IMR-90 (cell line): ENCODE measurements at places on chromosomes 16 and 17. TPM values are rescaled to one million over a fixed set of nuclear protein-coding genes. Genes with fewer than 3 reads are reported as not detected.

DNA sequence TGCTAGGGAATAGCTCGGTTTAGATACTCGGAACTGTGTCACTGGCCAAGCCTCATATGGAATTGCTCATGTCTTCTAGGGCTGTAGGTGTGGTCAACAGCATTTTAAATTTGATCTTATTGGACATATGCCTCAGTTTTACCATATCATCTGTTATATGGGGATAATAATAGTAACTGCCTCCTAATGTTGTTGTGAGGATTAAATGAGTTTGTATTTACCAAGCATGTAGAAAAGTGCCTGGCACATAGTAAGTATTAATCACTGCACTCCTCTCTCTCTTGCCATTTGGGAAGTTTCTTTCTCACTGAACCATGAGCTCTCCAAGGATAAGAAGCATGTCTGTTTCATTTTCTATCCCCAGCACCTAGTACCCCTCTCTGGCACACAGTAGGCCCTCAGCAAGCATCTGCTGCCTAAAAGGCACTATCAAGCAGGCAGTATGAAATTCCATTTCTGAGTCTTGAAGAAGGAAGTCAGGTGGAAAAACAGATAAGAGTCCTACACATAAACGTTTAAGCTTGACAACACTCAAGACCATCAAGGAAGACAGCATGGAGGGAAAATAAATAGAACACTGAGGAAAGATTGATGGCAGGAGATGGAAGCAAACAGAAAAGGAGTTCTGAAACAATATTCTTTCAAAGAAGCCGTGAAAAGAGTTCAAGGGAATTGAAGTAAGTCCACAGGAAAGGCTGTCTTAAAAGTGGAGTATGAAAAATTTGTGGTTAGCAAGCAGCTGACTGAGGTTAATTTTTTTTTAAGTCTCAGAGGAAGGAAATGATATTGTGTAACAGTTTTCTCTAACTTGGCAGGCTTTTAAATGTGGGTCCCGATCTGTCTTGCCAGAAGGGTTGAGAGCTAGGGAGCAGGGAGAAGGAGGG lies 2.2 kb upstream of the ATP6V0A1 start:
- H3K36me3 ChIP-seq = peaks cover under 1% of the 10 kb centered on the region; the same call in 1 of the 2 replicates
- H3K27ac ChIP-seq = peak overlapping the region; percentile 37; the same call in 1 of the 2 replicates
- H3K4me3 ChIP-seq = no peak overlapping the region; the same call in 1 of the 2 replicates
- peaks cover 10% of the 10 kb centered on the region for H3K4me1 ChIP-seq
- DNase-seq = peak; percentile 83
- no peaks in the 10 kb centered on the region for H3K27me3 ChIP-seq

- no peaks in the 10 kb centered on the region for H3K36me3 ChIP-seq
- H3K4me3 ChIP-seq = no peak overlapping the region
Observed at GRCh38 chr17:9577373-9577709, 899 bp downstream of the CFAP52 start.

The MAPT gene
- under 0.01 and 0.18 TPM in 2 replicates for total RNA-seq

GRCh38 chr17:73323409-73324159 lies 11.8 kb upstream of the CDC42EP4 start:
- H3K36me3 ChIP-seq = no peaks in the 10 kb centered on the region
- peak; percentile 58 for DNase-seq
- peak overlapping the region; percentile 32 for H3K27ac ChIP-seq
- no peaks in the 10 kb centered on the region for H3K27me3 ChIP-seq
- peaks cover 17% of the 10 kb centered on the region for H3K4me1 ChIP-seq

The CD300LB gene
- total RNA-seq = not detected in 2 replicates

- no peak overlapping the region for H3K4me3 ChIP-seq
- peaks cover 7% of the 10 kb centered on the region for H3K4me1 ChIP-seq
- H3K36me3 ChIP-seq = peaks cover 42% of the 10 kb centered on the region
- H3K27me3 ChIP-seq = no peaks in the 10 kb centered on the region
- no peak overlapping the region for H3K27ac ChIP-seq
- no peak for DNase-seq
Observed at GRCh38 chr16:30780549-30780948, 6.5 kb downstream of the ZNF629 start.

The TNFRSF13B gene
- not detected in 2 replicates for total RNA-seq

- H3K4me3 ChIP-seq = no peak overlapping the region
- H3K27ac ChIP-seq = no peak overlapping the region
- H3K27me3 ChIP-seq = no peaks in the 10 kb centered on the region
Observed at GRCh38 chr17:76274112-76274956, 9.2 kb downstream of the UBALD2 start.

DNA sequence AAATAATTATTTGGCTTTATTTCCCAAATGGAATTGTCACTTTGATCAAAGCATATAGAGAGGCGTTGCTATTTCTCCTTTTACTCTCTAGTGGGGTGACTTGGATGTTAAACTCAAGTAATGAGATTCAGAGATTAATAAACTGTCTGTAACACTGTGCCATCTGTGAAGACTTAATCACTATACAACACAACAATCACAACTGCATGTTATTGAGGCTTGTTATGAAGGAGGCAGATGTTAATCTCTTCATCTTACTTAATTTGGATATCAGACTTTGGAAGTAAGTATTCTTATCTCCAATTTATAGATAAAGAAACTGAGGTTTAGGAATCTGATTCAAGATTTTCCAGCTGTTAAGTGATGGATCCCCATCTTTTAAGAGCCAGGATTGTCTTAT lies 132.5 kb downstream of the CNTNAP4 start:
- H3K27ac ChIP-seq = no peak overlapping the region
- no peaks in the 10 kb centered on the region for H3K27me3 ChIP-seq
- no peak overlapping the region for H3K4me3 ChIP-seq
- H3K4me1 ChIP-seq = no peaks in the 10 kb centered on the region
- no peaks in the 10 kb centered on the region for H3K36me3 ChIP-seq
- no peak for DNase-seq

GRCh38 chr17:41794540-41794975 lies 8.0 kb upstream of the JUP start:
- H3K27ac ChIP-seq = peak overlapping the region; percentile 52; the same call in 1 of the 2 replicates
- H3K27me3 ChIP-seq = no peaks in the 10 kb centered on the region
- no peak overlapping the region for H3K4me3 ChIP-seq
- H3K36me3 ChIP-seq = no peaks in the 10 kb centered on the region
- no peak for DNase-seq

The PKMYT1 gene
- 1.8 and 2.8 TPM in 2 replicates for total RNA-seq

DNA sequence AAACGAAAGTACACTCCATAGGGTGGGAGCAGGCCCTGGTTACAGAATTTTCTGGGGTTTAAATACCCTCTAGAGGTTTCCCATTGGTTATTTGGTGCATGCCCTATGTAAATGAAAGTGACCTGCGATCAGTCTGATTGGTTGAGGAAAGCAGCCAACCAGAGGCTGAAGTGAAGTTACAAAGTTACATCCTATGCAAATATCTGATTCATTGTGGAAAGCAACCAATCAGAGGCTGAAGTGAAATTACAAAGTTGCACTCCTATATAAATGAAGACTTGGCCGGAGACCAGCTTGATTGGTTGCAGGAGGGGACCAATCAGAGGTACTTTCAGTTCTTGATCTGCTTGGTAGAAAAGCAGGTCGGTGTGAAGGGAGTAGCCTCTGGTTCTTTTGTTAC lies 24.4 kb downstream of the NAA60 start:
- no peaks in the 10 kb centered on the region for H3K27me3 ChIP-seq
- peaks cover 10% of the 10 kb centered on the region for H3K4me1 ChIP-seq
- no peak overlapping the region for H3K27ac ChIP-seq

The GINS2 gene
- total RNA-seq = 12.8 and 13.4 TPM in 2 replicates

The SEZ6L2 gene
- 0.72 and 0.83 TPM in 2 replicates for total RNA-seq

The GCGR gene
- total RNA-seq = not detected in 2 replicates

The KRT24 gene
- not detected in 2 replicates for total RNA-seq
